ENCODE measurements at places on chromosomes 5 and 9.

- no peak for DNase-seq
Measured at GRCh38 chr9:123067136-123067535, 33.7 kb downstream of the GPR21 start.

GRCh38 chr5:23588841-23589326 is 81.5 kb downstream of the PRDM9 start:
- no peak for DNase-seq

- no peak for DNase-seq
Measured at GRCh38 chr5:98066910-98067309, 706.6 kb upstream of the RGMB start.

- DNase-seq = no peak
Measured at GRCh38 chr5:58274191-58274590, 185.7 kb downstream of the PLK2 start.

GRCh38 chr5:143826951-143827444 is 15.0 kb downstream of the HMHB1 start:
- DNase-seq = no peak

Data from stimulated activated CD8-positive, alpha-beta memory T cell treated with anti-CD3 and anti-CD28 coated beads, Interleukin-12 subunit alpha, Interleukin-12 subunit beta, amount 100 ng/mL, for 1 hour (primary cell).